ENCODE measurements at places on chromosomes 6 and 20. TPM values are rescaled to one million over a fixed set of nuclear protein-coding genes. Genes with fewer than 3 reads are reported as not detected.

- no peak for DNase-seq
These were observed 198.5 kb downstream of the SOD2 start for GRCh38 chr6:159494586-159494972.

- DNase-seq: peak; percentile 24
These were observed 7.9 kb upstream of the GMNN start for GRCh38 chr6:24766680-24767462.

- peak; percentile 70 for DNase-seq
These were observed 44.3 kb downstream of the KHDC1L start for GRCh38 chr6:73180763-73181619.

- peak; percentile 45 for DNase-seq
These were observed 406.5 kb downstream of the MAFB start for GRCh38 chr20:40282541-40282940.

DNA sequence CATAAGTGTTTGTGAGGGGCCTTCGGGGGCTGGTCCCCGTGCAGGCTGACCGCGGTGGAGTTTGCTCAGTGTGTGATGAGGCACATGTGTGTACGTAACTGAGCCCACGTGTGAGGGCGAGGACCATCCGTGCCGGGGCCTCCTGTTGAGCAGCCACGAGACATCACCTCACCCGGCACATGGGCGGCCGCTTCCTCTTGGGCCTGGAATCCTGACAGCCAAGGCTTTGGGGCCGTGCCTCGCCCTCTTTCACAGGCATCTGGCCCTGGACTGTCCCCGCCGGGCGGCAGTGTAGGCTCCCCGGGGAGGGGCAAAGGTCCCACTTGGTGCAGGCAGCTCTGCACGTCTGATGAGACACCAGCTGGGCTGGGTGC, 202.3 kb downstream of the DLL1 start:
- DNase-seq: no peak

GRCh38 chr20:49386848-49387580, 95.5 kb downstream of the KCNB1 start:
- peak; percentile 80 for DNase-seq

- DNase-seq: peak; percentile 81
These were observed 16.7 kb upstream of the TBC1D20 start for GRCh38 chr20:478949-479429.

- no peak for DNase-seq
These were observed 4.1 kb upstream of the PAX1 start for GRCh38 chr20:21701171-21701876.

DNA sequence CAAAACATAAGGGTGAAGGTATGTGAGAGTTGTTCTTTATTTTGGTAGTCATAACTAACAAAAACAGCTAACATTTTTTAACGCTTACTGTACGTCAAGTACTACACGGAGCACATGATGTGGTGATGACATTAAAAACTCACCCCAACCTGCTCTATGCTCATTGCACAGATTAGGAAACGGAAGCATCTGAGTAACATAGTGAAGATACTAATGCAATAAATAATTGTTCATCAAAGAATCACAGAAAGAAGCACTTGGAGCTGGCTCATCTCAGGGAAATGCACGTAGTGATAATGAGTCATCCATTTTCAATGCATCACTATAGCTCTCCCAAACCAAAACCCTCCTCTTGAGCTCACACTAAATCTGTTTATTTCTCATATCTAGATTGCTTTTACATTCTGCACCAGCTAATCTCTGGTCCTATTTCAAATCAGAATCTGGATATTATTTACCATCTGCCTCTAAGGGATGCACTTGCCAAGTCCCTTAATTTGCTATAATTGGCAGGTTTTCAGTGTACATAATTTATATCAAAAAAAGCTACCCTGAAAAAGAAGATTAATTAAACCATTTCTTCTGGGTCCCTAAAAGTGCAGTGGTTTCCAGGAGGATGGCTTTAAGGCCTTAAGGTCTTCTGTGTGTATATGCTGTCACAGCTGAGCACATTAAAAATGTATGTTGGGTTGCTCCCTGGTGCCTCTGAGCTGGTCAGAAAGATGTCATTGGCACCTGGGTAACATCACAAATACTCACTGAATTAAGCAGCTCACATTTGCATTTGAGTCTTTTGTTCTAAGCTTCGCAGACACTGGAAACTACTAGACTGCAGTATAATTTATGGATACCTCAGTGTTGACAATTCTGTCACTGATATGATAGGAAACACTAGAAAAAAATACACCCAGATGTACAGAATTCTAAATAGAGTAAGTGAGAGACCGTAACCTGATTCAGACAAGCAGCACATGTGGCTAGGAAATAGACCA, 677.4 kb upstream of the CITED2 start:
- DNase-seq: no peak

- DNase-seq: peak; percentile 72
These were observed 154.7 kb downstream of the JARID2 start for GRCh38 chr6:15400572-15401004.

DNA sequence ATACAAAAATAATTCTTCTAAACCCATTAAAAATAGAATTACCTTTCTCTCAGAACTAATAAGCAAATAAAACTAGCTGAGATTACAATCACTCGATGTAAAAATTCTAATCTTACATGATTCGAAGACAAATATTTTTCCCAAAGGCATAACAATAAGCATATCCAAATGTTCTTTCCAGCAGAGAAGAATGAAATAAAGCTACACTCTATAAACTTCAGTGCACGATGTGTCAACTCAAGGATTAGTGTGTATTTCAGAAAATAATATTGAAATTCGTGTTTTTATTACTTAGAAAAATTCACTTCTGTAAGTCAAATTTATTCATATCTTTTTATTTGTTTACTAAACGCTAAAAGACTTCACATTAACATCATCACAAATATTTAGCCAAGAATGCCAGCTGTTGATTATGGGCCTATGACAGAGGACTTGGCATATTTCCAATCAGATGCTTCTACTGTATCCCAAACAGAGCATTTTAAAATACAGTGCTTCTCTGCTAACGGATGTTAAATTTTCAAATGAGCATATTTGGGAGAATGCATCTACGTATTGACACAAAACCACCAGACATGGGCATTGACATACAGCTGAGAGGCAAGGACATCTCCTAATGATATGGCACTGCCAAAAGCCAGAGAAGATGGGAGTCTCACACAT, 54.7 kb upstream of the PDE7B start:
- peak; percentile 82 for DNase-seq

ECT2L gene
- total RNA-seq: 0.31 TPM

OR2H2 gene
- not detected for total RNA-seq

DNA sequence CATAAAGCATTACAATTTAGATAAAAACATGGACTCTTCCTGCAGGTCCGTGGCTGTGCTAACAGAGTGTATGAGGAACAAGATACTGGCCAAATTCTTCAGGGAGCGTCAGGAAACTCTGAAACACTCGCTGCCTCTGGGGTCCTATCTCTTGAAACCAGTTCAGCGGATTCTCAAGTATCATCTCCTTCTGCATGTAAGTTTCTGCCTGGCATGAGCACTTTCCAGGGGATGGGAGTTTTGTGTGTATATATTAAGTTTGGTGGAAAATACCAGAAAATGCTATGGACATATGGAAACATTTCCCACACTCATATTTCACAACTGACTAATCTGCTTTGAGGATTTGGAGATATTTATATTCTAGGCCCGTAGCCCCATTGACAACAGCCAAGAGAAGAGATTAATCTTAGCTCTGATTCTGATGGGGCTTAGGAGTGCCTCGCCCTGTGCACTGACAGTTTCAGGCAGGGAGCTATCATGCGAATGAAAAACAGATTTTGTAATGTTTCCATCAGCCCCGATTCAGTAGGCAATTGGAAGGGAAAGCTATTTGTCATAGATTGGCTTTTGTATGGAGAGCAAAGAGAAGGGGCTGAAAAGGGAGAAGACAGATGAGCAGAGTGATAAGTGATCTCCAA, 64.7 kb upstream of the MTHFD1L start:
- DNase-seq: peak; percentile 85

DNA sequence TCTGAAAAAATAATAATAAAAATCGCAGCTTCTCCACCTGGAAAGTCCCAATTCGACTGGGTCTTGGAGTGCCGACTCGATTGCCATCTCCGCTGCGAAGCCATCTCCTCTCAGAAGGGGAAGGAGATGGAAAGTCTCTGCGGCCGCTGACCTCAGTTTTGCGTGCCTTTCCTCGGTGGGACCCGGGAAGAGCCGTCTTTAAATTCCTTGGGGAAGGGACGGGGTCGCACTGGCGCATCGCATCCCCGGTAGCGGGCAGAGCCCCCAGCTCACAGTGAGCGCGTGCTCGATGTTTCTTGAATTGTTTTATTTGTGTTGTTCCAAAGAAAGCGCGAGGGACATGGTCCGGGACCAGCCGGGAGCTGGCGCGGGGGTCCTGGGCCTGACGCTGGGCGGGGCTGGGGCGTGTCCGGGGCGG, 270 bp upstream of the TIAM2 start:
- no peak for DNase-seq

GRCh38 chr6:1409774-1410465, 20.5 kb downstream of the FOXF2 start:
- DNase-seq: no peak

GRCh38 chr20:35661908-35662307, 2.8 kb downstream of the CPNE1 start:
- no peak for DNase-seq

DNA sequence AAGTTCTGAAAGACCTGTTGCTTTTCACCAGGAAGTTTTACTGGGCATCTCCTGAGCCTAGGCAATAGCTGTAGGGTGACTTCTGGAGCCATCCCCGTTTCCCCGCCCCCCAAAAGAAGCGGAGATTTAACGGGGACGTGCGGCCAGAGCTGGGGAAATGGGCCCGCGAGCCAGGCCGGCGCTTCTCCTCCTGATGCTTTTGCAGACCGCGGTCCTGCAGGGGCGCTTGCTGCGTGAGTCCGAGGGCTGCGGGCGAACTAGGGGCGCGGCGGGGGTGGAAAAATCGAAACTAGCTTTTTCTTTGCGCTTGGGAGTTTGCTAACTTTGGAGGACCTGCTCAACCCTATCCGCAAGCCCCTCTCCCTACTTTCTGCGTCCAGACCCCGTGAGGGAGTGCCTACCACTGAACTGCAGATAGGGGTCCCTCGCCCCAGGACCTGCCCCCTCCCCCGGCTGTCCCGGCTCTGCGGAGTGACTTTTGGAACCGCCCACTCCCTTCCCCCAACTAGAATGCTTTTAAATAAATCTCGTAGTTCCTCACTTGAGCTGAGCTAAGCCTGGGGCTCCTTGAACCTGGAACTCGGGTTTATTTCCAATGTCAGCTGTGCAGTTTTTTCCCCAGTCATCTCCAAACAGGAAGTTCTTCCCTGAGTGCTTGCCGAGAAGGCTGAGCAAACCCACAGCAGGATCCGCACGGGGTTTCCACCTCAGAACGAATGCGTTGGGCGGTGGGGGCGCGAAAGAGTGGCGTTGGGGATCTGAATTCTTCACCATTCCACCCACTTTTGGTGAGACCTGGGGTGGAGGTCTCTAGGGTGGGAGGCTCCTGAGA, at the start of gene HFE:
Gene HFE (plus strand): TSS at position 146 of the 832 bp plus-strand sequence. CDS start 12 bp downstream, at position 158.
- DNase-seq: peak; percentile 84

DNA sequence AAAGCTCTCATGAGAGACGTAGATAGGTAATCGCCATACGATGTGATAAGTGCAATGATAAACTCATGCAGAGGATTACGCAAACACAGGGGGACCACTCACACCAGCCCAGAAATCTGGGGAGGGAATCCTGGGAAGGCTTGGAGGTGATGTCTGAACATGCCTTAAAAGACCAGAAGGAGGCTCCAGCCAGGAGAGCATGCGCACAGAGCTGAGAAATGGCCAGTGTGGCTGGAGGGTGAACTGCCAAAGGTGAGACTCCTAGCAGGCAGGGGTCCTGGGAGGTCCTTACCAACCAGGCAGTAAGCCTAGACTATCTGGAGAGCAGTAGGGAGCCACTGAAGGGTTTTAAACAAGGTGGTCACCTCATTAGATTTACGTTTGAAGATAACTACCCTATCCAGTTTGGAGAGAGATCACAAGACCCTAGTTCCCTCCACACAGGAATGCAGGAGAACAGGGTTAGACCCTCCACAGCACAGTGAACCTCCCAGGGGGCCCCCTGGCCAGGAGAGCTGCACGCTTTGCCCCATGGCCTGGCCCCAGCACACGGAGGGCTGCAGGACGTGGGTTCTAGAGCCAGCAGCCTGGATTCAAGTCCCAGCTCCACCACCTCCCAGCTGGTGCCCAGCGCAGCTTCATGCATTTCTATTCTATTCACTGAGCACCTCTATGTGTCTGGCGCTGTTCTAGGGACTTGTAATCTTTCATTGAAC, 13.1 kb downstream of the MDFI start:
- DNase-seq: no peak

GRCh38 chr20:38402816-38403215, 32.3 kb downstream of the SNHG17 start:
- no peak for DNase-seq

DNA sequence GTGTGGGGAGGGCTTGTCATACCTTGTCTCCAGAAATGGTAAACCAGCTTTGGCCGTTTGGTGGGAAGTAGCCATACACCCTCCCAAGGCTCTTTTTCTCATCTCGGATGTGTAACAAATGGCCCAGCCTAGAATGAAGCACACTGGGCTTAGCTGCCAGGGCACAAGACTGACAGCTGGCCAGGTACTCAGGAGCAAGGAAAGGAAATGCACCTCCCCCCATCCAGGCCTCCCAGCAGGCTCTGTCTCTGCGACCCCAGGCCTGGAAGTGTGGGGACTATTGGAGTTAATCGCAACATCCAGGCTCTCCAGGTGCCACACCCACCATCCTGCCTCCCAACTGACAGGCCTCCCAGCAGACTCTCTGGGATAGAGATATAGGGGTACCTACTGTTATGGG, 43.0 kb downstream of the MRS2 start:
- DNase-seq: no peak

DNA sequence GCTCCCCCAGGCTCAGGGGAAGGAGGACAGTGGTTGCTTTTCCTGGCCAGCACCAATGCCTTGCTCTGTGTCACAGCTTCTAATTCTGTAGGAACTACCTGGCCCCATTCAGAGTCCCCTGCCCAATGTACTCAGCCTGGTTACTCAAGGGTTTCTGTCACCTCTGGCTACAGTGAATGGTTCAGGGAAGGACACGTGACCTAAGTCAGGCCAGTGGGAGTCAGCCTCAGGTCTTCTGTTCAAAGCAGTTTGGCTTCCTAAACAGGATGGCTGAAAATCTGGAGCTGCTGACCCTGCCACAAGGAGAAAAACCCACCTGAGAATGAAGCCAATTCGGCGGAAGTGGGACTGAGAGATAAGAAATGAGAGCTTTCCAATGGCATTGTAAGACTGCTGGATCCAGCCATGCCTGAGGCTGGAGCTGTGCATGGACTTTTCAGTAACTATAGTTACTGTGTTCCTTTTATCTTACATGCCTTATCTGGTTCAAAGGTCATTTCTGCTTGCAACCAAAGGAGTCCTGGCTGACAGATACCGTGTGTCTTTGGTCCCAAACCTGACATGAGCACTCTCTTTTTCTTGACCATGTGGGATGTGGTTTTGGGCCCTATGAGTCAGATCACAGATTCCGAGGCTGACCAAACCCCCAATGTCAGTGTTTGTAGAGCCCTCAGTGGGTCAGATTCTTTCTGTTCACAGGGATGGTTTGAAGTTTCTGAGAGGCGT, 104.3 kb downstream of the SULF2 start:
- no peak for DNase-seq

Measured in tongue (tissue), 3 donors.